ENCODE measurements at places on chromosomes 1 and 21.
A peak's percentile ranks its signal among the peaks of the same experiment; 100 is the strongest.

GRCh38 chr1:76395059-76395458, 320.5 kb downstream of the ST6GALNAC3 start:
- no peak for DNase-seq

GRCh38 chr21:36260030-36260787, 59.8 kb upstream of the MORC3 start:
- peak; percentile 57 for DNase-seq

DNA sequence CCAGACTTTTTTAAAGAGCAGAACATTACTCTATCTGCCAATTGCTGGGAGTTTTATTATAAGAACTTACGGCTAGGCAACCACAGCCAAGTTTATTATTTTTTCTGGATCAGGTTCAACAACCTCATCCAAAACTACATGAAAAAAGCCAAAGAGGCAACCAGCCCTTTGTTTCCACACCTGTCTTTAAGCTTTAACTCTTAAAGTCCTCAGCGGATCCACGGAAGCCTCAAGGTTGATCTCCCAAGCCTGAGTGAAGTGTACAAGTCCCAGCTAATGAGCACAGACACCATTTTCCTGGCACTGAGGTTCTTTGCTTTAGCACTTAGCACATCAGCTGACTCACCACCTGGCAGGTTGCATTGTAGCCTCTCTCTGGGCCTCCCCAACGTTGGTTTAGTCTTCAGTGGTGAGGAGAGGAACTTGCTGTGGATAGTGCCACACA, 143.1 kb downstream of the TGFBR3 start:
- DNase-seq: no peak

DNA sequence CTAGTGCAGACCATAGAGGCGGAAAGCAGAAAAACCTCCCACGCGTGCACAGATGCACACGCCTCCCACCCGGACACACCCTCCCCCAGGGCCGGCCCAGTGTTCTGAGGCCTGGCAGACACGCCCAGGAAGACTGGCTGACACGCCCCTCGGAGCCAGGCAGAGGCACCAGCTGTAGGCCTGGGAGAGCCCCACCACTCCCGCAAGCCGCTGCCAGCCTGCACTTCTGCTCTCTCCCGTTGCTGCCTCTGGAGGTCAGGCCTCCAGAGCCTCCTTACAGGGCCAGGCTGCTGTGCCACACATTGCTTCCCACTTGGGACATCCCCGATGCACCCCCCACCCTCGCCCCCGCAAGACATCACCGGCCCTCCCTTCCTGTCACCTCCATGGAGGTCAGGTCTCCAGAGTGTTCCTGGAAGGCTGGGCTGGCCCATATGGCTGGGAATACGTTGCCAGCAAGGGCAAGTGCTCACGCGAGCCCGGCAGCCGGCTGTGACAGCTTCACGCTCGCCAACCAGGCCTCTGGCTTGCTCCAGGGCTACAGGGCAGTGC, 40.4 kb downstream of the CASZ1 start:
- peak; percentile 65 for DNase-seq

DNA sequence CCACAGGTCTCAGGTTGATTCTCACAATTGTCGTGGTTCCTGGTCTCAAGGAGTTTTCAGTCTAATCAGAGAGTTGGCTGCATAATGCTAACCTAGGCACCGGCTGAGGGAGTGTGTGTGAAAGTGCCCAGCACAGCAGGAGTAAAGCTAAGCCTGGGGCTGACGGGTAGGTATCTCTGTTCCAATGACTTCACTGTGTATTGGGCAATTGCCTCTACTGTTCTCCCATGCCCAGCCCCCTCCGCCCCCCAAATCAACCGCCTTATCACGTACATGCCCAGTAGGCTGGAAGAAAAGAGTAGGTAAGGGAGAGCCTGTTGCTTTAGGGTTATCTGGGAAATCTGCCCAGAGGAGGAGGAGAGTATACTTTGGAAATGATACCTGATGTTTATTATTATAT, 54.7 kb downstream of the MRPS6 start:
- DNase-seq: no peak

- no peak for DNase-seq
Measured at GRCh38 chr21:33644383-33645074, 2.2 kb downstream of the ITSN1 start.

GRCh38 chr1:117010310-117010969, 8.9 kb downstream of the CD101 start:
- no peak for DNase-seq

- DNase-seq: no peak
Measured at GRCh38 chr1:232789651-232790050, 15.6 kb upstream of the MAP10 start.

- no peak for DNase-seq
Measured at GRCh38 chr1:64502931-64503330, 33.0 kb downstream of the CACHD1 start.

GRCh38 chr1:51203121-51203873, 32.8 kb upstream of the RNF11 start:
- no peak for DNase-seq

DNA sequence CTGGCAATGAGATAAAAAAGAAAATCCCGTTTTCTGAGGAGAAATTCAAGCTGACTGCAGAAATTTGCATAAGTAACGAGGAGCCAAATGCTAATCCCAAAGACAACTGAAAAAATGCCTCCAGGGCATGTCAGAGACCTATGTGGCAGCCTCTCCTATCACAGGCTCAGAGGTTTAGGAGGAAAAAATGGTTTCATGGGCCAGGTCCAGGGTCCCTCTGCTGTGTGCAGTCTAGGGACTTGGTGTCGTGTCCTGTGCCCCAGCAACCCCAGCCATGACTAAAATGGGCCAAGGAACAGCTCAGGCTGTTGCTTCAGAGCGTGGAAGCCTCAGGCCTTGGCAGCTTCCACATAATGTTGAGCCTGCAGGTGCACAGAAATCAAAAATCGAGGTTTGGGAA, 456.5 kb downstream of the DPYD start:
- no peak for DNase-seq

GRCh38 chr1:174445817-174446216, 1.9 kb upstream of the GPR52 start:
- no peak for DNase-seq

GRCh38 chr1:18978706-18979105, 22.2 kb upstream of the IFFO2 start:
- no peak for DNase-seq

GRCh38 chr1:228303596-228303995, 95.8 kb downstream of the OBSCN start:
- no peak for DNase-seq

DNA sequence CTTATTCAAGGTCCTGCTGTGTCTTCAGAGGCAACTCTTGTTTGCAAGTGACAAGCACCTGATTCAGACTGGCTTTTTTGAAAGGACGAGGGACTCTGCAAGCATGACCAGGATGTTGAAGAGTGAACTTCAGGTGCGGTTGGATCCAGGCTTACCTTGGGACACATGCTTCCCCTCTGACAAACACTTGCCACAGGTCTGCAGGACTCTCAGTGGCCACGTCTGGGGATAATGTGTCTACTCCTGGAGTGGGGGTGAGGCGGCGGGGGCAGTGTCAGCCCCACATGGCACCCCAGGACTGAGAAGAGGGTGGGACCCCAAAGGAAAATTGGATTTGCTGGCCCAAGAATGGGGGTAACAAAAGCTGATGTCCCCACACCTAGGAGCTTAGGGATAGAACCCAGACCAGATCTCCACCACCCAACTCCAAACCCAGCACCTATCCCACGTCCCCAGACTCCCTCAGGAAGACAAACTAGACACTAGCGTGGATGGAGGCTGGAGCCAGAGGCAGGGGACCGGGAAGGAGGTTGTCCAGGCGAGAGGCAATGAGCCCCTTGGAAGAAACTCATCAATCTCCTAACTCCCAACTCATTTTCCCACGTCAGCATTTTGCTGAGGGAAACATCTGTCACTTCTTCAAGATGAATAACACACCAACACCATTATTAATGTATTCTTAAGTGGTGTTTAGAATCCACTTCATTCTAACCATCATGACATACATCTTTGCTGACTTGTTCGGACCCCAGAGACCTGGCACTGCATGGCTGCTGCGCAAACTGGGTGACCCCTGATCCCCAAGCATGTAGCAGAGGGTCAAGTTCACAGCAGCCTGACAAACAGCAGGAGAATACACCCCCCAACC, 32.0 kb upstream of the LAPTM5 start:
- no peak for DNase-seq

GRCh38 chr1:93958032-93958725, 48.9 kb upstream of the GCLM start:
- no peak for DNase-seq

DNA sequence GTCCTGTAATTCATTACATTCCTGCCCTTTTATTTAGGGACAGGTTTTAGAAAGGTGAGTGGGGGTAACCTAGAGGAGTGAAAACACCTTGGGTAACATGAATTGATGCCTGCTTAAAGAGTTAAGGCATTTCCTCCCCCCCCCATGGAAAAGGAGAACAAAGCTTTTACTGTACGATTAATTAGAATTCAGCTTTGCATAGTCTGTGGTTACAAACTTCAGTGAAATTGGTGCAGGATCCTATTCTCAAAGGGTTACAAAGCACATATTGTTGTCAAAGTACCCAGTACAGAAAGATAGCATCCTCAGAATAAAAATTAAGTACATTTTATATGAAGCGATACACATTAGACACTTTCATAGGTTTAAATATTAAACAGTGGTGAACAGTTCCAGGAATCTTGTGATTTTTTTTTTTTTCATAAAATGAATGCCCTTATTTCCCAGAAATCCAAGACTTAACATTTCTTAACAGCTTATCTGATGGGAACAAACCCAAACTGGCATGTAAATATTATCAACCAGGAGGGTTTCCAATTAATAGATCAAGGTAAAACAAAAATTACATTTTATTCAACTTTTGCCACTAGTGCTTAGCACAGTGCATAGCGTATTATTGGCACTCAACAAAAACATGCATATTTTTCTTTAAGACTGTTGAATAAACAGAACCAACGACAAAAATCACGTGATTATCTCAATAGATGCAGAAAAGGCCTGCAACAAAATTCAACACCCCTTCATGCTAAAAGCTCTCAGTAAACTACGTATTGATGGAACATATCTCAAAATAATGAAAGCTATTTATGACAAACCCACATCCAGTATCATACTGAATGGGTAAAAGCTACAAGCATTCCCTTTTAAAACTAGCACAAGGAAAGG, 172.7 kb downstream of the PDE4B start:
- no peak for DNase-seq

GRCh38 chr1:151540982-151541377, 871 bp downstream of the TUFT1 start:
- peak; percentile 40 for DNase-seq

- DNase-seq: no peak
Measured at GRCh38 chr21:16773206-16773605, 739.6 kb upstream of the CXADR start.

- DNase-seq: no peak
Measured at GRCh38 chr1:1889090-1889750, 1.7 kb downstream of the GNB1 start.

GRCh38 chr1:33428661-33429060, 2.2 kb downstream of the PHC2 start:
- DNase-seq: no peak

DNA sequence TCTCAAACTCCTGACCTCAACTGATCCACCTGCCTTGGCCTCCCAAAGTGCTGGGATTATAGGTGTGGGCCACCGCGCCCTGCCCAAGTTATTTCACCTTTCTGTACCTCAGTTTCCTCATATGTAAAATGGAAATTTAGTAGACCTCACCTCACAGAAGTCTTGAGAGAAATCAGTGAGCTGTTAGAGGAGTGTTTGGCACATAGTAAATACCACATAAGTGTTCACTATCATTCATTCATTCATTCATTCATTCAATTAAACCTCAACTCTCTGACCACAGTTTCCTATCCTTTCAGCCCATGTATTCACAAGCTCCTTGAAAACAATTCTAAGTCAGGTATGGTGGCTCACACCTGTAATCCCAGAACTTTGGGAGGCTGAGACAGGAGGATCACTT, 3.8 kb upstream of the FGR start:
- no peak for DNase-seq

GRCh38 chr1:23558140-23558871, 995 bp downstream of the ID3 start:
- DNase-seq: peak; percentile 86

- no peak for DNase-seq
Measured at GRCh38 chr21:38269576-38269936, 12.8 kb downstream of the KCNJ15 start.

DNA sequence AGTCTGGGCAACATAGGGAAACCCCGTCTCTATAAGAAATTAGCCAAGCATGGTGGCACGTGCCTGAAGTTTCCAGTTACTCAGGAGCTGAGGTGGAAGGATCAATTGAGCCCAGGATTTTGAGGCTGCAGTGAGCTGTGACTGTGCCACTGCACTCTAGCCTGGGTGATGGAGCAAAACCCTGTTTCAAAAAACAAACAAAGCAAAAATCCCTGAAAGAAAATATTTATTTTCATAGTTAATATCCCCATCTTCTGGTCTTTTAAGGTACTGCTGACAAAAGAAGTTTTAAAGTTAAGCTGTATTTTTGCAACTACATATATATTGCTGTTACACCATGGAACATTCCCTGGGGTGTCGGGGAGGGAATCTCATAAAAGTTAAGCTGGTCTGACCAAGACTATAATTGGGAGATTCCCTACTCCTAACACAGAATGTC, 26.0 kb downstream of the VAMP4 start:
- no peak for DNase-seq

DNA sequence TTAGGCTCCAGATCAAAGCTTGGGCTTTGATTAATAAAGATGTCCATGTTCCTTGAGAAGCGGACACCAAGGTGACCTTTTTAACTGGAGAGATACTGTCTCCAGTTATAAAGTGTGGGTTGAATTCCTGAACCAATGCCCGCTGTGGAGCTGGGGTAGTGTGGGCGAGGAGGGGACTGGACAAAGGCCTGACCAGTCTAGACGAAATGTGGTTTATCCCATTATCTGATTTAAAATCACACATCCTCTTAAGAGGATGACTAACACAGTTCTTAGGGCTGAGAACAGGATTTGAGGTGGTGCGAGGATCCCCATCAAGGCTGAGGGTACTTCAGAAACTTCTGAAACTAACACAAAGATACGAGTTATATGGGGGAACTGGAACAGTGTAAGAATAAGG, 84.5 kb upstream of the GCLM start:
- no peak for DNase-seq

DNA sequence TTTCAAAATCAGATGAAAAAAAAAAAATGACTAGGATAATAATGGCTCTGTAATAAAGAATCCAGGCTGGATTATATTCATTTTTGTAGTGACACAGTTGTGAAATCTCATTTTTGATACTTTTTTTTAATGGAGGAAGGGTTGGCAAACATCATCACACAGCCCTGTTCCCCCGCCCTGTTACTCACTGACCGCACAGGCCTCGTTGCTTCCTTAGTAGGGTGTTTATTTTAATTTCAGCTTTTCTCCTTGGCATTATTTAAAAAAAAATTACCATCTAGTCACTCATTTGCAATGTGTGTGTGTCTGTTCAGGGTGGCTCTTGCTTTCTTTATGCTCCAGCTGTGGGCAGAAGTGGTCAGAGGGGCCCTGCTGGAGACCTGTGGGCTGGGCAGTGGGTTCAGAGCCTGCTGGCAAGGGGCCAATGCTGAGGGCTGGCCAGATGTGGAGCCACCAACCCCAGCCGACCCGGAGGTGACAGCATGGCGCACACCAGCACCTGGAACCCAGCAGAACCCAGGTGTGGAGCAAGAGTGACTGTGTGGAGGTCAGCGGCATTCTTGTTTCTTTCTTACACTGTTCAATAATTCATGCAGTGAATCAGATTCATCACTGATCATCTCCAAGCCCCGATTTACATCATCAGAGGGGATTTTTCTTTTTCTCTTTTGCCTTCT, 44.6 kb downstream of the ZSCAN20 start:
- DNase-seq: no peak

Data from left hindlimb (tissue), 1 donor.